NCI-H524 (cell line): ENCODE measurements at places on chromosomes 7 and 10.
A peak's percentile ranks its signal among the peaks of the same experiment; 100 is the strongest.

DNA sequence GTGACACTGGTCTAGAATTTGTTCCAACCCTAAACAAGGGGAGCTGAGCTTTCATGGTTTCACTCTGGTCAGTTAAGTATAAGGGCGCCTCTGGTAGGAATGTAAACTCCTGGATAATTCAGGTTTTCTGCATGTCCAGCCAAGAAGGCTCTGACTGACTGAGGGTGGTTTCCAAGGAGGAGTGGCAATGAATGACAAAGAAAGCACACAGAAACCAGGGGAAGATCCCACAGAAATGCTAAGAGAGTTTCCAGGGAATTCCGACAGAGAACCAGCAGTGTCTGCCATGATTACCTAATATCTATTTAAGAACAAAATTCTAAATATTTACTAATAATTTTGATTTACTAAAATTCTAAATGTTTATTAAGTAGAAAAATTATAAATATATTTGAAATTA, 27.3 kb upstream of the NRG3 start:
- no peak for DNase-seq

- no peak for DNase-seq
These were observed 162.3 kb upstream of the AHR start for GRCh38 chr7:17136126-17136525.

DNA sequence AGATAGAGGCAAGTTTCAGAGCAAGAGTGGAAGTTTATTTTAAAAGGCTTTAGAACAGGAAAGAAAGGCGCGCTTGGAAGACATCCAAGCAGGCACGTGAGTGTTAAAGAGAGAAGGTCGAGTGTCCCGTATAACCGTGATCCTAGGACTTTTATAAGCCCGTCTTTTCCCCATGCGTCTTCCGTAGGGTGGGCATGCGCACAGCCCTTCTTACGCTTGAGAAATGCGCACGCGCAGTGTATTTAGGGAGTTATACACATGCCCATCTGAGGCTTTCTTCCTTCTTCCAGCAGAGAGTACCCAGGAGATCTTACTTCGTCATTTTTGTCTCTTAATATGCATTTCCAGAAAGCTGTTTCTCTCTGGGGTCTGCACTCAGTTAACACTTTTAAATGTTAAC, 52.4 kb downstream of the CALD1 start:
- DNase-seq: no peak

DNA sequence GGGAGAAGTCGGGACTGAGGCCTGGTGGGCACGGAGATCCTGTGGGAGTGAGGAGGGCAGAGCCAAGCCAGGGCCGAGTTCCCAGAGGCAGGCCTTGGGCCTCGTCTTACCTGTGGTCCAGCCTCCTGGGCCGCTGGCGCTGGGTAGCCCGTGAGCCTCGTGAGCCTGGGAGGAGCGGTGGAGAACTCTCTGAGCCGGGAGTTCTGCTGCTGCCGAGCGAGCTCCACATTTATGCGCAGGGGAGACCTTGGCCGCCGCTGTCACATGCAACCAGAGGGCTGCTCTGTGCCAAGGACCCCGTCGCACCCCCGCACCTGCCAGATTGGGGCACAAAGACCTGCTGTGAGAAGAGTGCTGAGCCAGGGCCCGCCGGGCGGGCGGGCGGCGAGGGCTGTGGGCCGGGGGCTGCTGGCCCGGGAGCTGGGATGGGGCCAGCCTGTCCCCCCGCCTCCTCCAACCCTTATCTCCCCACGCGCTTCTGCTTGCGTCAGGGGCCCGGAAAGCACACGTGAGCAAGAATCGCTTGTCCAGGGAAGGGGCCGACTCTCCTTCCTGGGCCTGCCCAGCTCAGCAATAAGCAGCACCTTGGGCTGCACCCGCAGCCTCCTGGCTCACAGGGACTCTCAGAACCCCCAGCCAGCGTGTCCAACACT, 10.2 kb downstream of the VENTX start:
- DNase-seq: no peak

- DNase-seq: peak; percentile 80
These were observed 110.8 kb downstream of the HIBADH start for GRCh38 chr7:27551803-27552400.

GRCh38 chr10:109933984-109934565, 10.8 kb upstream of the XPNPEP1 start:
- DNase-seq: no peak

GRCh38 chr7:133646472-133647315, 393.8 kb downstream of the EXOC4 start:
- DNase-seq: no peak

DNA sequence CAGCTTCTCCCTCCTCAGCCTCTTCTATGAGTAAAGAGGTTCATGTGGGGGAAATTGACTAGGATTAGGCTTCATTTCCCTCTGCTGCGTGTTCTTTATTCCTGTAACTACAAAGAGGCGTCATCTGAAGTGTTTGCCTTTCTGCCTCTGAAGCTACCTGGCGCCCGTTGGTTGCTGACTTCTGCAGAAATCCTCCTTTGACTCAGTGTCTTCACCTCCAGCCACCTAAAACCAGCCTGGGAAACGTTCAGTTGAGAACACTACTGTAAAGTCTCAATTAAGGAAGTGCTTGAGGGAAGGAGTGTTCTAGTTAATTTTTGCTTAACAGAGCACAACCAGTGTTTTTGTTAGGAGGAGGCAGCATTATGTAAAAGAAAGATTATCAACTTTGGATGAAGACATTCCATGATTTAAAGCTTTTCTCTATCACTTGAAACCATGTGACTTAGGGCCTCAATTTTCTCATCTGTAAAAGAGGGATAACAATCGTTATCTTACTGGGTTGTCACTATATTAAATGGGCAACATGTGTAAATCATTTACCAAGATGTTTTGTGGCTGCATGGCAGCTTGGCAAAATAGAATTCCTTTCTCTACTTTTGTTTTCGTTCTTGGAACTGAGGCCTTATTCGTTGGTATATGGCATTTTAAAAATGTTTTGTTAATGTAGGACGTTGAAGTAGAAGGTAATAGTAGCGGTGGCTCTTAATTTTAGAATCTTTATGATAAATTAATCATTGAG, 642.9 kb downstream of the SDK1 start:
- DNase-seq: no peak

- no peak for DNase-seq
These were observed 164.1 kb upstream of the NPY start for GRCh38 chr7:24119852-24120251.

GRCh38 chr7:75977743-75978142, 16.7 kb downstream of the TMEM120A start:
- DNase-seq: peak; percentile 70

- no peak for DNase-seq
These were observed 8.0 kb downstream of the GRIFIN start for GRCh38 chr7:2468227-2468626.

- DNase-seq: no peak
These were observed 54.3 kb upstream of the WNT16 start for GRCh38 chr7:121274467-121274866.

DNA sequence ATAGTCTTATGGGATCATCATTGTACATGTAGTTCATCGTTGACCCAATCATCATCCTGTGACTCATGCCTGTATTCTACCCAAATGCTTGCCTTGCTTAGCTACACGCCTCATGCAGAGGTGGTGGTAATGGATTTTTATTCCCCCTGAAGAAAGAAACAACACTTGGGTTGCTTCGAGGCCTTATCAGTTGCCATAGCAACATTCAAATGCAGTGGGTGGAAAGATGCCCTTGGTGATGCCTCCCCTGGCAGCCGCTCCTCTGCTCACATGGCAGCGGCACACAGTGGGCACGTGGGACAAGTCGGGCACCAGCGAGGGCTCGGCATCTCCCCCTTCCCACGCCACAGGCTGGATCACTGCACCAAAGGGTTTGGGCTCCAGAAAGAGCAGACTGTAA, 54.0 kb upstream of the NMT2 start:
- DNase-seq: no peak

DNA sequence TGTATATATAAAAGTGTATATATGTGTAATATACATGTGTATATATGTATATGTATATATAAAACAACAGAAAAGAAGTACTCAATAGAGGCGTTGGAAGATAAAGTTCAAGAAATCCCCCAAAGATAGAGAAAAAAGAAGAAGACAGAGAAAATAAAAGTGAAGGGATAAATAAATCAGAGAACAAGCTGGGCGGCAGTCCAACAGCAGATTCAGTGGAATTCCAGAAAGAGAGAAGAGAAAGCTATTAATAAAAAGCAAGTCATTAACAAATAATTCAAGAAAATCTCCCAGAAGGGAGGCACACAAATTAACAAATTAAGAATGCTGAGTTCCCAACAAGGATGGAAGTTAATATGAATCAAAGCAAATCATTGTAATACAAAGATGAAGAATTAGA, 59.3 kb upstream of the RNF148 start:
- no peak for DNase-seq

DNA sequence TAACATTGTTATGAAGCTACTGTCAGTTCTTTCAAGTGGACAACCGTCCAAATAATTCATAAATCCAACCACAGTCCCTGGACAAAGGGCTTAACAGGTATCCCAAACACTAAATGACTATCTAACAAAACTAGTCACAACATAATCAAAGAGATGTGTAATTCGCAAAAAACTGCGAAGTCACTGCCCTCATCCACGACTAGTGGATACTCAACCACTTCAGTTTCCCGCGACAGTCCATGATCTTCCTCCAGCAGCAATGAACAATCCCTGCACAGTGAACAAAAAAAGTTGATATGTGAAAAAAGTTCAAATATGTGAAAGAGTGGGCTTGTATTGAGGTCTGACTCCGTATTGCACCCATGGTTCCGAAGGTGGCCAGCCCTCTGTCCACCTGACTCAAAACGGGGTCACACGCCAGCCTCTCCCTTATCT, 287 bp downstream of the DCLRE1A start:
- no peak for DNase-seq

DNA sequence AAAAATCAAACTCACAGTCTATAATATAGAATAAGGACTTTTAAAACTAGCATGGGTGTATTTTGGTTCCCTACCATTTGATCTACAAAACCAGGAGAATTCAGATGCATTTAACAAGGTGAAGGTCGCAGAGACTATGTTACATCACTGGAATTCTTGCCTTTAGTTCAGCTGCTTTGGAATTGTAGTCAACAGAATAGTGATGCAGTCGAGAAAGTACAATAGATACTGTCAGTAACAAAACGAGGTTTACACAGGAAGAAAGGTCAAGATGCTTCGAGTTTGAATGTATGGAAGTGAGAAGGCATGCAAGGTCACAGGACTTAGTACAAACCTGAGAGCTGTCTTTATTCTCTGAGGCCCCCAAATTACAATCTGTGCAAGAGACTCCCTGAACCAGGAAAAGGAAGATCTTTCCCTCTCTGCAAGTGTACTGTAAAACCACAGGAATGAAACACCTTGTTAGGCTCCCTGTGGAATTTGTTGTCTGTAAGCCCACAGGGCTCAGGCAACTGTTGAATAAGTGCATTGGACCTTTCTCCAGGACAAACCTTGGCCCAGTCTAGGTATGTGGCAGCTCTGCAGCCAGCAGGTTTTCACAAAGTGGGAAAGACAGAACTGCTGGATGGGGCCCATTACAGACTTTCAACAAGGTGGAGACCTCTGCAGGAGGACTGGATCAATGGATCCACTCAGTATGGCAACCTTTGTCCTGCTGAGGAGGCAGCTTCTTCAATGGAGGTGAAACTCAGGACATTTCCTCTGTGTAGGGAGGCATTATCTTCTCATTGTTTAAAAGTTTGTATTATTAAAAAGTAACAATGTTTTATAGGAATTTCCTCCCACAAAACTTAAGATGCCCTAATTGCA, 101.1 kb upstream of the GSDME start:
- no peak for DNase-seq

GRCh38 chr7:106246902-106247711, 37.7 kb downstream of the NAMPT start:
- DNase-seq: no peak

DNA sequence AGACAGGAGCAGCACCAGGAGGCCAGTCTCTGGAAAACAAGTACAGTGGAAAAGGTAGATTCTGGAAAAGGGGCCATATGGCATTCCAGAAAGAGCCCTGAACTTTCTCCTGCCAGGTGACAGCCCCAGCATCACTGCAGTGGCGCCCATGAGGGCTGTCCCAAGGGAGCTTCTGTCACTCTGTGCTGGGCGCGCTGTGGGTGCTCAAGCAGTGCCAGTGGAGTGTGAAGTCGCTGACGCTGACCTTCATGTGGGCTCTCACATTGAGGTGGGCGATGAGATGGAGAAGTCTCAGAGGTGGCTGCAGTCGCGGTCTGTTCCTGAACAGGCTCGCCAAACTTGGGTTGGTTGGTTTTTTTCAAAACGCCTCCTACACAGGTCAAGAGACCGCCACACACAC, 38.2 kb downstream of the FKBP6 start:
- peak; percentile 9 for DNase-seq

DNA sequence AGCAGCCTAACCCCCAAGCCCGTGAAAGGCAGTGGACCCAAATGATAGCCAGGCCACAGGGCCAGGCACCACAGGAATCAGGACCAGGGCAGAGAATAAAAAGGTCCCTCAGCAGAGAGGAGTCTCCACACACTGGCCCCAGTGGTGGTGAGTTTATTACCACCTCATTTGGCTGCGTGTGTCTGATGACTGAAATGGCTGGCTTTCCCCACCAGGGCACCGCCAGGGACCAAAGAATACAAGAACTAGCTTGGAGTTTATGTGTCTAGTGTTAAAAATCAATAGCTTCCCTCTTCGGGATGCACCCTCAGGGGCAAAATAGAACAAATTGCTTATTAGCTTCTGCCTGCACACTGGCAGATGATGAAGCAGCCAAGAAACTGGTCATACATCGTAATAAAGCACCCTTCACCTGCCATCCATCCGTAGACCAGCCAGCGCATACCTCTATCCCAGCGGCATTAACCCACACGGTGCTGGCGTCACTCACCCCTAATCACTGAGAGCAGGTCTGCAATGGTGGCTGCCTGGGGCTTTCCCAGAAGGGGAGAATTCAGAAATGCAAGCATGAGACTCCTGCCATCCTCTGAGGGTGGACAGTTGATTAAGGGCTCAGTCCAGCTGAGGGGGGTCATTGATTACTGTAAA, 223.7 kb upstream of the ZMIZ1 start:
- DNase-seq: no peak

DNA sequence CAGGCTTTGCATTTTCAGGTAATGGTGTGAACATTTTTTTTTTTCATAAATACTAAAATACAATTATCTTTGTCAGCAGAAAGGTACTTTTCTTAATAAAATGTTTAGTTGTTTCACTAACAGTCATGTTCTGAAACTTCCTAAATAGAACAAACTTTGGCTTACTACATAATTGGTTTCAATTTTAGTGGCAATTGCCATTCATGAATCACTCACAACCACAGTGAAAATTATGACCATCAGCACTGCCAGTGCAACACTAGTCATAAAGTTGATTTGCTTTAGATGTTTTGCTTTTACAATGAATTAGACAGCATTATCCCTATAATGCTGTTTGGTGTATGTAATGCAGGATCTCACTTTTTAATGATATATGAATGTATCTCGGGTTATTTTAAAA, 297.6 kb upstream of the PLXDC2 start:
- no peak for DNase-seq
